ENCODE measurements at places on chromosomes 2 and 18.

GRCh38 chr2:11556101-11556806 is 22.4 kb downstream of the GREB1 start:
- no peak for DNase-seq

DNA sequence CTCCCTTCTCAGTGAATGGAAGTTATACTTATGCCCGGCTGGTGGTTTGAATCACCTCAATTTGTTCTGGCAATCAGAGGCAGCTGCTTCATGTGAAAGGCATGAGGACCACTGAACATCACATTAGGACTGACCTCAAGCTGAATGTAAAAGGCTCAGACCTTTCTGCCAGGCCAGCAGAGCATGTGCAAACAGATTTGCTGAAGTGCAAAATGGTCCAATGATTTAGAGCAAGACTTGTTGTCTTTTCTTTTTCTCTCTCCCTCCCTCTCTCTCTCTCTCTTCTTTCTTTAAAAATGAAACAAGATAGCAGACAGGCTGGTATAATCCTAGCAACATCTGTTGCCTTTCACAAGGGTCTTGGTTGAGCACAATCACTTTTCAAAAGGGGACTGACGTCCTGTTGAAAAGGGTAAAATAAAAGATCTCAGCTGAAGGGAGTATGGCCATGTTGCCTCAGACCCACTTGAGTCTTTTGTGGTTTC is 13.3 kb upstream of the CDH7 start:
- no peak for DNase-seq

- DNase-seq: no peak
These were observed 22.6 kb upstream of the PELI1 start for GRCh38 chr2:64166637-64167420.

- DNase-seq: no peak
These were observed 88.4 kb downstream of the APOB start for GRCh38 chr2:20955277-20956026.

- DNase-seq: no peak
These were observed 126.1 kb downstream of the THNSL2 start for GRCh38 chr2:88296247-88296646.

- DNase-seq: no peak
These were observed 58.4 kb downstream of the TMEM247 start for GRCh38 chr2:46537624-46538295.

- DNase-seq: no peak
These were observed 14.6 kb downstream of the TMSB10 start for GRCh38 chr2:84919885-84920580.

GRCh38 chr2:134206573-134206972 is 47.3 kb upstream of the MGAT5 start:
- DNase-seq: no peak

- no peak for DNase-seq
These were observed 33.5 kb downstream of the IMPA2 start for GRCh38 chr18:12014521-12015415.

DNA sequence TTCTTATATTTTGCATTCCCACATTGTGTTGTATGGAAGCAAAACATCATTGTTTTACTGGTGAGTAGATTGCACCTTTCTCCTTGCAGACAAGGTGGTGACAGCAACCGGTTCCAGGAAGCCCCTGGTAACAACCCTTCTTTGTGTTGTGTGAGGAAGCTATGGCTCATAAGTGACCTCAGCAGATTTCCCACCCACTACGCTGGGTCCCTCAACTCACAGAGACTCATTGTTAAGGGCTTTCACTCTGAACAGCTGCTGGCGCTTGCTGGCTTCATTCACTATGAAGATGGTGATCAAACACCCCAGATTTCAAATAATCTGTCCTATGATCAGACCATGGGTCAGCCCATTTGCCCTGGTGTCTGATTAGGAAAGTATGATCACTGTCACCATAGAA is 53.4 kb downstream of the WIPF1 start:
- no peak for DNase-seq

DNA sequence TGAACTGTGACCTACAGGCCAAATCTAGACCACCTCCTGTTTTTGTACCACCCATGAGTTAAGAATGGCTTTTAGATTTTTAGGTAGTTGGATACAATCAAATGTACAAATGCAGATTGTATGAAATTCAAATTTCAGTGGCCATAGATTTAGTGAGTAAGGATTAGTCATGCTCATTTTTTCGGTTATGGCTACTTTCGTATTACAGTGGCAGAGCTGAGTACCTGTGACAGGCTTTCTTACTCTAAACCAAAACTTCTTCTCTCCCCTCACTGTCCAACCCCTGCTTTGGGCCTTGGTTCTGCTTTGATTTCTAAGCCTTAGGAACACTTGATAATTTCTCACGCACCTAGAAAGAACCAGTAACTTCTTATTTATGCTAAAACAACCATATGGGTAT is 82.1 kb downstream of the CDC42EP3 start:
- DNase-seq: no peak

GRCh38 chr2:145305889-145306288 is 786.0 kb upstream of the ZEB2 start:
- no peak for DNase-seq

GRCh38 chr2:153823880-153824279 is 47.8 kb upstream of the GALNT13 start:
- DNase-seq: no peak

GRCh38 chr2:105822186-105822585 is 77.5 kb downstream of the NCK2 start:
- no peak for DNase-seq

GRCh38 chr2:152336854-152337510 is 2.0 kb downstream of the FMNL2 start:
- no peak for DNase-seq

DNA sequence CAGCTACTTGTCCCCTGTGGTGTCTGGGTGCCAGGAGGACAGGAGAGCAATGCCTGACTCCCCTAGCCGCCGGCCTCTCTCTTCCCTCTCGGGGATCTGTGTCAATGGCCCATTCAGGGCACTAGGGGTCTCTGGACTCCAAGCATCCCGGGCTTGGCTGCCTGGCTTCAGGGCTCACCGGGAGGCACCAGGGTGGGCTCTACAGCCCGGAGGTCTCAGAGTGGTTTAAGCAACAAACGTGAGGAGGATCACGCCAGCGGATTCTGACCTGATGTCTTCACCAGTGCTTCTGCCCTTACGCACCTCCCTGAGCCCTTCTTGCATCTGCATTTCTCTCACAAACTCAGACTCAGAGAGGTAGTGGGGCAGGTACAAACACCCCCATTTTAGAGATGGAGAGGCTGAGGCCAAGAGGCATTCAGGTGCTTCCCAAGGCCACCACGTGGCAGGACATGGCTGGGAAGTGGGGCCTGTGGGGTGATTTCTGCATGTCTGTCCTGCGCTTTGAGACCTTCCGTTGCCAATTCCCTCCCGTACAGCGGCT is 243.0 kb downstream of the CELF4 start:
- DNase-seq: no peak

DNA sequence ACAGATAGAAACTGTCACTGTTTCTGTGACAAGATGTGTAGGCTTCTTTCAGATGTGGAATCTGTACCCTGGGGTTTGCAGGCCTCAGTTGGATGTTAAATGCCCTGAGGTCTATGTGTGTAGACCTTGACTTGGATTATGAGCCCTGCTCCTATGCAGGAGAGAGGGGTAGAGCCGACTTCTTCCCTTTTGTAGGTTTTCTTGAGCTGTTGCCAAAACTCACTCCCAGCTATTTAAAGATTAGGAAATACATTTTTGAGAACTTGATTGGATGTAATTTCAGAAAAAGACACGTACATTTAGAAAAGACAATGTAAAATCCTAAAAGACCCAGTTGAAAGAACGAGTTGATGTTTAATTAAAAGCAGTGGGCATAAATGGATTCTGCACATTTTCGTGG is 374.8 kb downstream of the SLC4A3 start:
- DNase-seq: no peak

DNA sequence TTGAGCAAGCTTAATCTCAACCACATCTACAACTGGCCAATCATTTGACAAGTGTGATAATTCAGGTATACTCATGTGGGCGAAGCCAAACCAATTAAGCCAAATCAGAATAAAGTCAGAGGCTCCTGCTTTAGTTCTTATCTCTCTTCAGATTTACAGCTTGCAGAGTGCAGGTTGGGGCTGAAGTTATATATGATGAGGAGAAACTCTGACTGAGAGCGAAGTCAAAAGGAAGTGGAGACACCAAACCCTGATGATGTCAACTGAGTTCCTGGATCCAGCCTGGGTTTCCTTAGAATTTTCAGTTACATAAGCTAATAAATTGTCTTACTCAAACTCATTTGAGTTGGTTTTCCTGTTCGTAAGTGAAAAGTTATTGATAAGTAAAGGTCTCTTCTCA is 73.9 kb downstream of the ASXL2 start:
- DNase-seq: no peak

GRCh38 chr18:8806100-8806797 is 100.9 kb downstream of the MTCL1 start:
- no peak for DNase-seq

- DNase-seq: no peak
These were observed 1.0 kb upstream of the FAHD2A start for GRCh38 chr2:95401480-95401879.
